ENCODE measurements at places on chromosomes 12 and 14. TPM values are rescaled to one million over a fixed set of nuclear protein-coding genes. Genes with fewer than 3 reads are reported as not detected.

DNA sequence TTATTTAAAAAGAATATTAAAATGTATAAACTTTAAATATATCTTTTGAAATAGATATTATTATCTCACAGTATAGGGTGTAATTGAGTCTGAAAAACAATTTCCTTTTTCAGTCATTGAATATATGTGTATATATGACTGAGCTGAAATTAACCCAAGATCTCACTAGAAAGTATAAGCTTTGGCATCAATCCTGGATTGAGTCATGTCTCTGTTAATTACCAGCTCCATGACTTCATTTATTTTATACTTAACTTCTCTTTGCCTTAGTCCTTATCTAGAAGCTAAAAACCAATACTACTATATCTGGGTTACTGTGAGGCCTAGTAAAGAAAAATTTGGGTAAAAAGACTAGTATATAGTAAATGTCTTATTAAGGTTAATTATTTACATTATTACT lies 1020.3 kb downstream of the LRFN5 start:
- no peak overlapping the region for H3K4me3 ChIP-seq
- H3K4me1 ChIP-seq: no peaks in the 10 kb centered on the region
- DNase-seq: no peak
- no peak overlapping the region for H3K27ac ChIP-seq

DNA sequence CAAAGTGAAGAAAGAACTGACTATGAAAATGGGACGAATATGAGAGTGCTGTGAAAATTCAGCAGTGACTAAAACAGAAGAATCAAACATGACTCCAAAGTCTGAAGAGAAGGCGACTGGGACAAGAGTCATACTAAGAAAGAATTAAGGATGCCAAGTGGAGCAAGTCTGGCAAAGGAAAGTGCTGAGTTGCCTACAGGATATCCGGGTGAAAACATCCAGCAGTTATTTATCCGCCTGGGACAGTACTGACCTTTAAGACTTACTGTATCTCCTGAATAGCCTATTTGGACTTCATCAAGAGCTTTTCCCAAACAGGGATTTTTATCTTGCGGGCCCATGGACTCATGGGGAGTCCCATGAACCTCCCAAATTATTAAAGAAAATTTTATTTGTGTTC lies 41.1 kb downstream of the KICS2 start:
- H3K27me3 ChIP-seq: no peaks in the 10 kb centered on the region
- no peak for DNase-seq
- no peaks in the 10 kb centered on the region for H3K36me3 ChIP-seq
- H3K4me3 ChIP-seq: no peak overlapping the region
- H3K27ac ChIP-seq: no peak overlapping the region

DNA sequence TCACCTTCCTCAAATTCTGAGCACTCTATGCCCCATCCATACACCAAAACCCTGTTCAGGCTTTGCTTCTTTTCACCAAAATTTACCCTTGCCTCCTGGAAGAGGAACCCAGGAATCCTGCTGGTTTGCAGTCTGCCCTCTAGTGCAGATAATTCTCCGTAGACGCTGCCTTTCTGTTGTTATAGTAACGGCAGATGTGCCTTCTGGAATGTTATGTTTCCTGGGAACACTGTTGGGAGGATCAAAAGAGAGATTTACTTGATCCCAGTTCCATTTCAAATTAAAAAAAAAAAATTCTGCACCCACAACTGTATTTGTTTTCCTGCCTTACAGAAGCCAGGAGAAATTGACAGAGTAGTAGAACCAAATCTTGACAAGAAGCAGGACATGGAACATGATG lies 104.2 kb upstream of the RMST start:
- no peaks in the 10 kb centered on the region for H3K4me1 ChIP-seq
- H3K27ac ChIP-seq: no peak overlapping the region
- no peaks in the 10 kb centered on the region for H3K27me3 ChIP-seq
- no peak overlapping the region for H3K4me3 ChIP-seq
- H3K36me3 ChIP-seq: no peaks in the 10 kb centered on the region
- DNase-seq: no peak

GRCh38 chr12:13198241-13198640 lies 1.7 kb downstream of the EMP1 start:
- H3K27me3 ChIP-seq: no peaks in the 10 kb centered on the region
- DNase-seq: no peak
- H3K4me3 ChIP-seq: peak overlapping the region; percentile 5
- H3K27ac ChIP-seq: no peak overlapping the region

GRCh38 chr14:101230161-101230850 lies 326.8 kb upstream of the RTL1 start:
- H3K4me1 ChIP-seq: no peaks in the 10 kb centered on the region
- no peak for DNase-seq

The RPS6KL1 gene
- 5.1 TPM for total RNA-seq

The SCN8A gene
- 0.28 TPM for total RNA-seq

- no peak overlapping the region for H3K4me3 ChIP-seq
- no peaks in the 10 kb centered on the region for H3K4me1 ChIP-seq
- no peak for DNase-seq
- H3K27me3 ChIP-seq: no peaks in the 10 kb centered on the region
- H3K36me3 ChIP-seq: no peaks in the 10 kb centered on the region
- H3K27ac ChIP-seq: no peak overlapping the region
Measured at GRCh38 chr12:20053782-20054181, 314.6 kb upstream of the PDE3A start.

DNA sequence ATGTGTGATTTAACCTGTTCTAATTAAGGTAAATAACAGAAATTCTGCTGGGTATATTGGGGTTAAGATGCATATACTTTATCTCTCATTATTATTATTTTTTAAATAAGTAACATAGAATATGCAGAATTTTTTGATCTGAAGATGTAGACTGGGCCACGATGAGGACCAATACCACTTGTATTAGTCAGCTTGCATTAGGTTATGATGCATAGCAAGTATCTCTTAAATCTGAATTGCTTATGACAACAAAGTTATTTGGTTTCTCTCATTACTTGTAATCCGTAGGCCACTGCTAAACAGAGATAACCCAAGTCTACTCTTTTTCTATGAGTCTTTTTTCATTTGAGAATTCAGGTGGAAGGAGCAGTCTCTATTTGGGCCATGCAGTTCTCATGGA lies 145.5 kb upstream of the NOVA1 start:
- no peak for DNase-seq
- no peaks in the 10 kb centered on the region for H3K4me1 ChIP-seq
- no peaks in the 10 kb centered on the region for H3K36me3 ChIP-seq
- no peak overlapping the region for H3K27ac ChIP-seq
- no peaks in the 10 kb centered on the region for H3K27me3 ChIP-seq

DNA sequence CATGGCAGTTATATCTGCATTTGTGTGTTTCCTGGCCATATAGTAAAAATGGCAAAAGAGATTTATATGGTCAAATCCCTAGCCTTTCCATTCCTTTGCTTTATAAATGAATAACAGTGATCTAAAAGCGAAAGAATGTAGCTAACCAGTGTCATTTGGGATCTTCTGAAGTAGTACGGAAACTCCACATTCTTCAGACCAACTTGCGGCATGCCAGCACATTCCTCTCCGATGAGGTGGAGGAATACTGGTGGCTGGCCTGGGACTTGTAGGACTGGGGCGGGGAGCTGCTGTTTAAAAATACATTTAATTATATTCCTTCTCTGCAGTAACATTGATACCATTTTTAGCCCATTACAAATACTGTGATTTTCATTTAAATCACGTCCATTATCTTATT lies 85.3 kb downstream of the SAMD4A start:
- H3K27me3 ChIP-seq: no peaks in the 10 kb centered on the region
- H3K4me1 ChIP-seq: no peaks in the 10 kb centered on the region
- DNase-seq: no peak
- H3K4me3 ChIP-seq: no peak overlapping the region
- no peak overlapping the region for H3K27ac ChIP-seq

The IFNG-AS1 gene
- total RNA-seq: not detected

DNA sequence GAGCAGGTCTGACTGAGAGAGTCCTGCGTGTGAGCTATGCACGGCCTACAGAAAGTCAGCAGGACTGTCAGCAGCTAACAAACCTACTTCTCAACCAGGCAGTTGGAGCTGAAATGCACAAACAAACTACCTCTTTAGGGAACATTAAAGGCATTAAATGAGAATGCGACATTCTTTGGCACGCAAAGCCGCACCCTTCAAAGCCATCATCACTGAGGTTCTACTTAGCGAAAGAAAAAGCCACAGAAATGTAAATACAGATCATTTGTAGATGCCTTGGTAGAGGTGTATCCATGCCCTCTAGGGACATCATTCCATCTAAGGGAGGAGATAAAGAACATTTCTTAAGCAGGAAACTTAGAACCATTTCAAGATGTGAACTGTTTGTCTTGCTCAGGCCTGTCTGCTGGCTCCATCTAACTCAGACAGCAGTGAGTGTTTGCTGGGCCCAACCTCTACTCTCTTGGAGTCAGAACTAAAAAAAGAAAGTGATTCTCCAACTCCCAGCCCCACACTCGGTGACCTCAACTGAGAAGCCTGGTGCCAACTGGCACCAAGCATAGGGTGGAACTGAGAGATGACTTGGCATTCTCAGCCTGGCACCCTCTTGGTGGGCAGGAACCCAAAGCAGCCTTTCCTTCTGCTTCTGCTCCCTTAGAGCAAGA lies 63.5 kb upstream of the MBIP start:
- H3K36me3 ChIP-seq: no peaks in the 10 kb centered on the region
- DNase-seq: no peak
- H3K4me3 ChIP-seq: no peak overlapping the region
- H3K27ac ChIP-seq: no peak overlapping the region
- no peaks in the 10 kb centered on the region for H3K27me3 ChIP-seq

- no peaks in the 10 kb centered on the region for H3K4me1 ChIP-seq
- H3K27me3 ChIP-seq: no peaks in the 10 kb centered on the region
- no peak overlapping the region for H3K27ac ChIP-seq
- no peaks in the 10 kb centered on the region for H3K36me3 ChIP-seq
Measured at GRCh38 chr14:92426237-92426636, 87.3 kb upstream of the RIN3 start.

DNA sequence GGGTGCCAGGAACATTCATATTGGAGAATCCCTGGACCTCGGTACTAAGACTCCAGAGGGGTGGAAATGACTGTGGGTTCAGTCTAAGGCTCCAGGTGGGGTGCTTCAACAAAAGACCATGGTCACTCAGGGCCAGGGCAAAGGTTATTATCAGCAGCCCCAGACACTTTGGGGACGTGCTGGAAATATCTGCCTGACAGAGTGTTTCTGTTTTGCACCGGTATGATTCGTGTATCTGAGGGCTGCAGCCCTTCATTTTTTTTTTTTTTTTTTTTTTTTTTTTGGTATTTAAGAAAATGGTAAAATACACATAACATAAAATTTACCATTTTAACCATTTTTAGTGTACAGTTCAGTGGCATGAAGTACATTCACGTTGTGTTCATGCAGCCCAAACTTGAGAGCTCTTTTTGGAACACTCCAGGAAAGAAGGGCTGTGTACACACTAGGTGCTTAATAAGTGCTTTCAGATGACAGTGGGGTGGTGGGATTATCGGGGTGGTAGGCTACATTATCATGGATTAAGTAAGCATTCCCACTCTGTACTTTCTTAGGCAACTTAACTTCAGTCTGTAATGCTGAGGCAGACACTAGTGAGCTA lies 120.3 kb downstream of the CHST11 start:
- H3K27ac ChIP-seq: no peak overlapping the region
- DNase-seq: no peak
- H3K27me3 ChIP-seq: no peaks in the 10 kb centered on the region
- H3K4me3 ChIP-seq: no peak overlapping the region
- no peaks in the 10 kb centered on the region for H3K36me3 ChIP-seq

GRCh38 chr14:96861568-96862310 lies 64.6 kb downstream of the VRK1 start:
- H3K36me3 ChIP-seq: no peaks in the 10 kb centered on the region
- no peaks in the 10 kb centered on the region for H3K4me1 ChIP-seq
- H3K27me3 ChIP-seq: no peaks in the 10 kb centered on the region
- H3K4me3 ChIP-seq: no peak overlapping the region

DNA sequence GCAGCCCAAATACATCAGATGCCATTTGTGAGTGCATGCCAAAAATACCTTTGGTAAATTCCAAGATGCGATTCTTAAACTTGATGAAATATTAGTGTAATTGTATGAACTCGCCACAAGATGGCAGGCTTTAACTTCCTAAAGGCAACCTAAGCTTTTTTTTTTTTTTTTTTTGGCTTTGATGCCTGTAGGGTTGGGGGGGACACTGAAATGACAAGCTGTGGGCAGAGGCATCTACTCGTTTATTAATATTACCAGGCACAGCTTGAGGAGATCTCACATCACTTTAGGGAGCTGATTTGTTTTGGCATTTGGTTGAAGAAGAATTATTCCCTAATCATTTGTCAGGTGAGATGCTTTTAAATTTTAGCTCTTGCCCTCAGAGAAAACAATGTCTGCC lies 126.7 kb upstream of the CCDC196 start:
- no peak overlapping the region for H3K27ac ChIP-seq
- H3K4me1 ChIP-seq: no peaks in the 10 kb centered on the region
- H3K36me3 ChIP-seq: no peaks in the 10 kb centered on the region
- no peak overlapping the region for H3K4me3 ChIP-seq

The CACNA2D4 gene
- 9.9 TPM for total RNA-seq

The GALNT16 gene
- 47.9 TPM for total RNA-seq

DNA sequence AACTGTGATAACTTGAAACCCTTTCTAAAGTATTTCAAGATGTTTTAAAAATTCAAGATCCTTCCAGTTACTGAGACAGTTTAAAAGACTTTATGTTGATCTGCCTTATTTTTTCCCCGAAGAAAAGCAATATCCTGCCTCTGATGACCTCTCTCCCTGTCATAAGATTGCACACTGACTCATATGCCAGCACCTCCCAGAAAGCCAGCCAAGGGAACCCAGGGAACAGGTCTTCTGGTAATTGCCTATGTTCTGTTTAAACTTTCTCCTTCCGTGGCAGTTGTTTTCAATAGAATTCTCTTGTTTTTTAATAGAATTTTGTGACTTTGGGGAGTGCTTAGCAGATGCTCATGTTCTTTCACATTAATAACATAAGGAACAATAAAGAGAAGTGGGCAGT lies 300.2 kb upstream of the PRKD1 start:
- no peaks in the 10 kb centered on the region for H3K4me1 ChIP-seq
- no peak for DNase-seq
- no peak overlapping the region for H3K4me3 ChIP-seq

The DACT1 gene
- total RNA-seq: 1.9 TPM

Data from Peyer's patch (tissue), 4 donors.